B cell (primary cell): ENCODE measurements at places on chromosomes 16 and 17. TPM values are rescaled to one million over a fixed set of nuclear protein-coding genes. Genes with fewer than 3 reads are reported as not detected.

- DNase-seq, result no peak
These were observed 20.2 kb upstream of the CPSF4L start for GRCh38 chr17:73281928-73282327.

DNA sequence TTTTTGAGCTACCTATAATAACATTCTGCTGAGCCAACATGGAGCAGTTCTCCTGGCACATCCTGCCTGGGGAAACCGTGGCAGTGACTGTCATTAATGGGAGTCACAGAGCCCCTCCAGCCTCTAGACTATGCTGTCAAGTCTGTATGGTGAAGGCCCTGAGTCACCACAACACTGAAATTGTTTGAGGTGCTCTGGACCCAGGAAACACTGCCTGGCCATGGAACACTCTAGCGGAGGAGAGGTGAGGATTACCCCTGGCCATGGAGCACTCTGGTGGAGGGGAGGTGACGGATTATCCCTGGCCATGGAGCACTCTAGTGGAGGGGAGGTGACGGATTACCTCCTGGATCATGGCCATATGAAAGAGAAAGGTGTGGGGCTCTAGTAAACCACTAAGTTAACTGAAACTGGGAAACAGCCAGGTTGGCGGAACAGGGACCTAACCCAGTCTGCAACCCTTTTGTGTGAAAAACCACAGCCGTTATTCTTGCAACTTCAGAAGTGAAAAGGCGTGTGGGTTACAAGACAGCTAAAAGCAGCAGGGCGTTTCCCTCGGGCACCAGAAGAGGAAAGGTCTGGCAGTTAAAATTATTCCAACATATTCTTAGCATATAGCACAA lies 156.7 kb downstream of the KCNJ12 start:
- DNase-seq, result no peak

DNA sequence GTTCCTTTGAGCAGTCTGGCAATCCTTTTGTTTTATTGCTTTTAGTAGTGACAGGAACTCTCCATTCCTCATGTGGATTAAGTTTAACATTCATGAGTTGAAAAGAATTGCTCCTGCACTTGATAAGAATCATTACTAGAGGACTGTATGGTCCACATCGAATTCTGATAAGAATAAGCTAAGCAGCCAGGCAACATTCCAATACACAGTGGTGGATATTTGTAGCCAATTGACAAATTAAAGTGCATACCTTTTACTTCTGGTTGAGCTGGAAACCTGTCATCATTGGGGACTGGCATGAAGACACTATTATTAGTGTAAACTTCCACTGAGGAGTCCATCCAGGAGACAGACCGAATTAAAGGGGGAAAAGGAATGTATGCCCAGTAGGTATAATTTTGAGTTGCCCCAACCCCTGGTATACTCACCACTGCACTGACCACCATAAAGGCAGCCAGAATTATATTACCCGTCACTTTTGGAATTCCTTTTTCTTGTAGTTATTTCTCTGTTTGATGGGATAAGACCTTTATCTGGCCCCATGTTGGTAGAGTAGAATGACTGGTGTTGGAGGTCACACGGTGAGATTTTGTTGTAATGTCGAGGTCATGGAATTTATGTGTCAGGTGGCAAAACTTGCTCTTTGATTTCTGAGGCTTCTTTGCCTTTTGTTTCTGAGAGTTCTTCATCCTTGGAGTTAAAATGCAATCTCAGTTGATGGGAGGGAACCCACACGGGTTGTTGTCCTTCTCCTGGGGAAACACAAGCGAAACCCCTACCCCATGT lies 72.1 kb upstream of the ARL4D start:
- no peak for DNase-seq

DNA sequence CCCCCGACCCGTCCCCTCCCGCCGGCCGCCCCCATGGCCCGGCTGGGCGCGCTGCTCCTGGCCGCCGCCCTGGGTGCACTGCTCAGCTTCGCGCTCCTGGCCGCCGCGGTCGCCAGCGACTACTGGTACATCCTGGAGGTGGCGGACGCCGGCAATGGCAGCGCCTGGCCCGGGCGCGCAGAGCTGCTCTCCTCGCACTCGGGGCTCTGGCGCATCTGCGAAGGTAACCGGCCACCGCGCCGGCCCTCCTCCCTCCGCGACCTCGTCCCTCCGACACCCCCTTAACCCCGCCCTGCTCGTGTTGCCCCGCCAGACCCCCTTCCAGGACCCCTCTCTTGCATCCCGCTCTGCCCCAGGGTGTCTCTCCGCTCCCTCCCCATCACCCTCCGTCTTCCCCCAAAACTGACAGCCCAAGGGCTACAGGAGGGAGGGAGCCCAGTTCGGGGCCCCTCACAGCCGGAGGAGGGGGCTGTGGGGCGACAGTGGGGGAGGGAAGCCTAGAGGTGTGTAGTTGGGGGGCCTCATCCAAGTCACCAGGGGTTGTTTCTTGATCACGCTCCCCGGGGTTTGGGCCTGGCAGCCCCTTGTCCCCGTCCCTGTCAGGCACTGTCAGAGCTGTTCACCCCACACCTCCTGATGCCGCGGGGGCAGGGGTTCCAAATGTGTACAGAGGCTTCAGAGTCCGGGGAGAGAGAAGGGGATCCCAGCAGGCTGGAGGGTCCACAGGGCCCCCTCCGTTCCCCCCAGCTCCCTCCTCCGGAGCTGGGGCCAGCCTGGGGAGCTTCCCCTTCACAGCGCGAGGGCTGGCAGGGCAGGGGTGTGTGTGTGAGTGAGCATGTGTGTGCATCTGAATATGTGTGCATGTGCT lies 794 bp downstream of the TMEM235 start:
- peak; percentile 35 for DNase-seq

Gene DLX3
- total RNA-seq, result not detected in 2 replicates
